ENCODE measurements at places on chromosomes 5 and 9. TPM values are rescaled to one million over a fixed set of nuclear protein-coding genes. Genes with fewer than 3 reads are reported as not detected.

DNA sequence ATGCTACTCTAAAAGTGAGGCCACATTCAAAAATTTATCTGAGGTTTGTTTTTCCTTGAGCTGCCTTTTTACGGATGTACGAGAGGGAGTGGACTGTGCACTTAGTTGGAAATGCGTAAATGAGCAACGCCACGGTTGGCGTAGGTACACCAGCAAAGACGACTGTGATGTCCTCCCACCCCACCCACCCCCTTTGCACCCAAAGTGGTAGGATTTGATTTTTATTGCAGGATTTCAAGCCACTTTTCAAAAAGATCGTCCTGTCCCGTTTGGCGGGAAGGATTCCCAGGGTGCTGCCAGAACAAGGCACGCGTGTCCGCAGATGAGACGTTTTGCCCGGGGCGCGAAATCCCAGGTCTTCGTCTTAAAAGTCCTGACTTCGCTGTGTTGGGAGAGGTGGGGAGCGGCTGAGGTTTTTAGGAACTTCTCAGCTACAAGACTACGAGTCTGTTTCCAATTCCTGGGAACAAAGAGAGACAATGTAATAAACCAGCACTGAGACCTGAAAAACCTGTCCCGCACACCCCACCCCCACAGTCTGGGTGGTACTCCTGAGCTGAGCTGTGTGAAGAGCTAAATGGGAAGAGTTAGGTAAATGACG lies 1.0 kb upstream of the TLE1 start:
- H3K36me3 ChIP-seq = no peaks in the 10 kb centered on the region
- peaks cover 8% of the 10 kb centered on the region for H3K4me1 ChIP-seq
- peak overlapping the region; percentile 66 for H3K4me3 ChIP-seq
- peaks cover 21% of the 10 kb centered on the region for H3K27me3 ChIP-seq
- no peak overlapping the region for H3K27ac ChIP-seq
- DNase-seq = no peak

GRCh38 chr5:60223342-60223741 lies 329.8 kb upstream of the PDE4D start:
- H3K36me3 ChIP-seq = no peaks in the 10 kb centered on the region
- H3K4me1 ChIP-seq = no peaks in the 10 kb centered on the region
- no peak overlapping the region for H3K4me3 ChIP-seq
- DNase-seq = no peak
- no peaks in the 10 kb centered on the region for H3K27me3 ChIP-seq

GRCh38 chr5:1155191-1156032 lies 43.5 kb upstream of the SLC12A7 start:
- H3K36me3 ChIP-seq = no peaks in the 10 kb centered on the region
- no peak overlapping the region for H3K4me3 ChIP-seq
- DNase-seq = no peak
- no peak overlapping the region for H3K27ac ChIP-seq
- peaks cover 83% of the 10 kb centered on the region for H3K27me3 ChIP-seq

- no peak overlapping the region for H3K4me3 ChIP-seq
- no peak for DNase-seq
- H3K27me3 ChIP-seq = no peaks in the 10 kb centered on the region
- no peaks in the 10 kb centered on the region for H3K36me3 ChIP-seq
- no peaks in the 10 kb centered on the region for H3K4me1 ChIP-seq
- no peak overlapping the region for H3K27ac ChIP-seq
These were observed 29.5 kb upstream of the ARHGAP26 start for GRCh38 chr5:142740474-142741242.

DNA sequence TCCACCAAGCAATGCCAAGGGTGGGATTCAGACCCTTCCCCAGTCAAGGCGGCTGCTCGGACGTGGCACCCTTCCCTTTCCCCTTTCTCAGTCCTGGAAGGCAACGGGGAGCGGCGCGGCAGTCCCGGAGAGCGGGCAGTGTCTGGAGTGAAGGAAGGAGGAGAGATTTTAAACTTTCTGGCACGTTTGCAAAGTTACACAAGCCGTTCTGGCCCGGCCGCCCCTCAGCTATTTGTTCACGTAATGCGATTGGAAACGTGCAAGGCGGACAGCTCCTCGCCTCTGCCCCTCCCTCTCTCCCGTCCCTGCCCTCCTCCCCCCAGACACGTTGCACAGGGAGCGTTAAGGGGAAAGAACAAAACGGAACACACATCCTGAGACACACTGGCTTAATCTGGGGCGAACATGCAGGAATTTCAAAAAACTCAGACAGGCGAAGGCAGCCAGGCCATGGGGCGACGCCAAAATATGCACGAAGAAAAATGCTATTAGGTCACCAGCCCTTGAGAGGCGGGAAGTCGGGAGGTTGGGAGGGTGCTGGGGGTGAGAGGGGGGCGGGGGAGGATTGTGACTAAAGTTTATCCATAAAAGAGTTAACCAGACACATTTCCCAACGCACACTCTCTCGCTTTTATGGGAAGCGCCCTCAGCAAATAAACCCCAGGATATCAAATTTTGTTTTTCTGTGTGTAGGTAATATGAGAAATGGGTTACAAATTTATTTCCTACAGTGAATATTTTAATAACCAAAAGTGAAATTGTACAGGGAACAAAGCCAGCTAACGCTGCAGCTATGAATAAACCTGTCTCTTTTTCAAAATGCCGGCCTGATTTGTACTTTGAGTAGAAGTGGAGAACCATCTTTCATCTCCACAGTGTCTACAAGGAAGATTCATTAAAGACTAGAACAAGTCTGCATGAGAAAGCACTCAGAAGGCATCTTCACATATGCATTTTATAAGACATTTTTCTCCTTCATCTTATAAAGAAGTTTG lies at the start of gene LOX:
LOX (minus strand) TSS at position 144 of the 995 bp plus-strand sequence. CDS start 274 bp downstream, outside the sequence.
- H3K27ac ChIP-seq = no peak within 1 kb of the TSS
- H3K27me3 ChIP-seq = peaks cover 2% of the 10 kb centered on the region
- H3K4me1 ChIP-seq = peaks cover 18% of the 10 kb centered on the region
- peak within 1 kb of the TSS; percentile 83 for H3K4me3 ChIP-seq
- DNase-seq = no peak

DNA sequence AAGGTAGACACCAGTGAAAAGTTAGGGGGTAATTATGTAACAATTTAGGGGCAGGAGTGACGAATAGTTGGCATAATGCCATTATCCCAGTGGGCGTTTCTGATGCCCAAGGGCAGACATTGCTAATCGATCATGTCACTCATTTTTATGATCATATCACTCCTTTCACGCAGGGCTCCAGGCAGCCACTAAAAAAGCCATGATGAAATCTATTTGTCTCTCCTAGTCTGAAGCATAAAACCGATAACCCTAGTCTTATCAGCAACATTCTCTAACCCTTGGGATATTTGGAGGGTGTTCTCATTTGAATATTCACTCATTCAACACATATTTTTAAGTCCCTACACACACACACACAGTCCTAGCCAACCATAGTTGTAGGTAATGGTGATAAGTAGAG lies 114.9 kb downstream of the NMUR2 start:
- DNase-seq = no peak
- H3K27ac ChIP-seq = no peak overlapping the region
- H3K4me3 ChIP-seq = no peak overlapping the region
- no peaks in the 10 kb centered on the region for H3K36me3 ChIP-seq
- H3K4me1 ChIP-seq = no peaks in the 10 kb centered on the region

DNA sequence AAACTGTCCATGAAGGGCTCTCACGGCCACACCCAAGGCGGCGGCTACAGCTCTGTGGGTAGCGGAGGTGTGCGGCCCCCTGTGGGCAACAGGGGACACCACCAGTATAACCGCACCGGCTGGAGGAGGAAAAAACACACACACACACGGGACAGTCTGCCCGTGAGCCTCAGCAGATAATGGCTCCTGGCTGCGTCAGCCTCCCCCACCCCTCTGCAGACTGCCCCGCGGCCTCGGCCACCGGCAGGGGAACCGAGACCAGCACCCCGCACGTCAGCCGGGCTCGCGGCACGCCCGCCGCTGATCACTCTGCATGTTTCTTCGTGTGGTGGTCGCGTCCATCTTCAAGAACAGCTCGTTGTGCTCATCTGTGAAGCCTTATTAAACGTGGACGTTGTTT lies 41.5 kb downstream of the TENT4A start:
- no peak overlapping the region for H3K27ac ChIP-seq
- H3K4me3 ChIP-seq = no peak overlapping the region
- H3K36me3 ChIP-seq = peaks cover 78% of the 10 kb centered on the region
- no peaks in the 10 kb centered on the region for H3K27me3 ChIP-seq

GRCh38 chr9:16832101-16832500 lies 38.4 kb downstream of the BNC2 start:
- no peak overlapping the region for H3K4me3 ChIP-seq
- H3K27me3 ChIP-seq = peaks cover 6% of the 10 kb centered on the region
- no peaks in the 10 kb centered on the region for H3K36me3 ChIP-seq
- no peak for DNase-seq

GRCh38 chr9:127025042-127025441 lies 97.4 kb downstream of the ANGPTL2 start:
- no peak for DNase-seq
- H3K4me1 ChIP-seq = no peaks in the 10 kb centered on the region
- H3K27me3 ChIP-seq = peaks cover 6% of the 10 kb centered on the region
- H3K4me3 ChIP-seq = no peak overlapping the region
- no peak overlapping the region for H3K27ac ChIP-seq

DNA sequence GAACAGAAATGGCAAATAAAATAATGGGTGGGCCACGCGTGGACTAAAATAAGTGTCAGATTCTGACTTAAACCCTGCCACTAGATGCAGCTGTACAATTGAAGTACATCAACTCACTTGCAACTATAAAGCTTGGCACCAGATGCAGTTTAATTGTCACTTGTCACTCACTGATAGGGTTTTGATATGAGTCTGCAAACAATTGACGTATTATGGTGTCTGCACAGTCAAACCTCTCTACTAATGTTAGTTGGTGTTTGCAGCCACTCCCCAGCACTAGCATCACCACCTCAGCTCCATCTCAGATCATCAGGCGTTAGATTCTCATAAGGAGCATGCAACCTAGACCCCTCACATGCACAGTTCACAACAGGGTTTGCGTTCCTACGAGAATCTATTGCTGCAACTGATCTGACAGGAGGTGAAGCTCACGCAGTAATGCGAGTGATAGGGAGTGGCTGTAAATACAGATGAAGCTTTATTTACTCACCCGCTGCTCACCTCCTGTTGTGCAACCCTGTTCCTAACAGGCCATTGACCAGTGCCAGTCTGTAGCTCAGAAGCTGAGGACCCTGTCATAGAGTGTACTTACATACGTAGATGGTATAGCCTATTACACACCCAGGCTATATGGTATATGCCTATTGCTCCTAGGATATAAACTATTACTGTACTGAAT lies 72.1 kb upstream of the SEMA6A start:
- DNase-seq = no peak
- H3K27me3 ChIP-seq = no peaks in the 10 kb centered on the region
- no peaks in the 10 kb centered on the region for H3K36me3 ChIP-seq
- no peaks in the 10 kb centered on the region for H3K4me1 ChIP-seq

The PCDHGA9 gene
- 0.23 TPM for total RNA-seq

GRCh38 chr5:29794141-29794787 lies 1399.2 kb upstream of the CDH6 start:
- DNase-seq = no peak
- H3K27ac ChIP-seq = no peak overlapping the region
- H3K27me3 ChIP-seq = no peaks in the 10 kb centered on the region
- H3K4me1 ChIP-seq = no peaks in the 10 kb centered on the region

DNA sequence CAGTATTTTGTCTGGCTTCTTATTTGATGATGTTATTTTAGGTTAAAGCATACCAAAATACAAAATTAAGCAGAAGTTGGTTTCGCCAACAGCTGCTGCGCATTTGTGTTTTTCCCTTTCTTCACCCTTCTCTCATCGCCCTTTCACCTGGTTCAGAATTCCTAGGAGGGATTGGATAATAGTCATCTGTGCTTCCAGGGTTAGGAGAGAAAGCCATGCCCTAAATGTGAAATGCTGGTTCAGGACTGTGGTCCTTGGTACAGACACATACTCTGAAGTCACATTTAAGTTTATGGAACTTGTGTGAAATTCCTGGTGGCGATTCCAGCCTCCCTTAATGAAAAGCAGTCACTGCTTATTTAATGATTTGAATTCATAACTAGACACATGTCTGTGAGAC lies 7.7 kb downstream of the MAST4 start:
- no peak for DNase-seq
- no peak overlapping the region for H3K4me3 ChIP-seq
- H3K4me1 ChIP-seq = no peaks in the 10 kb centered on the region

DNA sequence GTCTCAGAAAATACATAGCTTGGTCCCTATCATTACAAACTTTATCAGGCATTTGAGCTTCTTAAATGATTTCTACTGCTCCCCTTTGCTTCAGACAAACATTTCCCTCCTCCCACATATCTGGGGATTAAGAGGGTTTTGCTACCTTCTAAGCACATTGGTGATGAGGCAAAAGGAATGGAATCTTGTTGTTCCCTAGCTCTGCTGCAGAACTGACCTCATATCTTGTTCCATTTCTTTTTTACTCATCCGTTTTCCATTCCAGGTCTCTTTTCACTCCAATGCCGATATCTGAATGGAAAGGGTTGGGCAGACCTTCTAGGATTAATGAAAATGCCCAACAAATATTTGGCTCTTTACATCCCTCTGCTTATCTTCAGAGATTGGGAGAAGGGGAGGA lies 444.6 kb downstream of the ZNF608 start:
- H3K4me1 ChIP-seq = no peaks in the 10 kb centered on the region
- H3K27me3 ChIP-seq = no peaks in the 10 kb centered on the region
- no peak overlapping the region for H3K4me3 ChIP-seq
- DNase-seq = no peak
- no peak overlapping the region for H3K27ac ChIP-seq
- no peaks in the 10 kb centered on the region for H3K36me3 ChIP-seq

DNA sequence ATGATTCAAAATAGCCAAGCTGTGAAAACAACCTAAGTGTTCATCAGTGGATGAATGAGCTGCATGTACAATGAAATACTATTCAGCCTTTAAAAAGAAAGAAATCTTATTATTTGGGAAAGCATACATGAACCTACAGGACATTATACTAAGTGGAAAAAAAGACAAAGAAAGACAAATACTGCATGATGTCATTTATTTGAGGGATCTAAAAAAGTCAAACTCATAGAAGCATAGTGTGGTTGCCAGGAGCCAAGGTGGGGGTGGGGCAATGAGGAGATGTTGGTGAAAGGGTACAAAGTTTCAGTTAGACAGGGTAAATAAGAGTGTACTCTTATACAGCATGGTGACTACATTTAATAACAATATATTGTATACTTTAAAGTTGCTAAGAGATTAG lies 261.5 kb downstream of the PARP8 start:
- H3K4me1 ChIP-seq = no peaks in the 10 kb centered on the region

The PPP2R2B gene
- total RNA-seq = 1.5 TPM

The CNTNAP3B gene
- total RNA-seq = not detected

The N4BP3 gene
- total RNA-seq = 8.1 TPM

GRCh38 chr5:41856644-41857491 lies 13.4 kb downstream of the OXCT1 start:
- H3K27me3 ChIP-seq = no peaks in the 10 kb centered on the region
- peak; percentile 32 for DNase-seq
- H3K4me3 ChIP-seq = no peak overlapping the region
- no peaks in the 10 kb centered on the region for H3K36me3 ChIP-seq
- no peaks in the 10 kb centered on the region for H3K4me1 ChIP-seq
- H3K27ac ChIP-seq = no peak overlapping the region

DNA sequence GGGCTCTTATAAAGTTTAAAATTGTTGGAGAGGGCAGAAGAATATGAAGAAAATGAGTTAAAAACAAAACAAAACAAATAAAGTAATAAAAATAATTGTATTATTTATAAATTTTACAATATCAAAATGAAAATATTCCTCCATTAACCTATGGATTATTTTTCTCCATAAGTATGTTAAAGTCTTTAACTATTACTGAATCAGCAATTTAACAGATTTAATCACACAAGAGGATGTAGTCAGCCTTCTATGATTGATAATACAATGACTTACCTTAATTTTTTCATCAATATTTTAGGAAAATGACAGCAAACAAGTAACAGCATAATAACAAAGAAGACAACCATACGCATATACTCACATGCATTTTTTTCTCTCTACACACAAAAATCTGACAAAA lies 1195.3 kb upstream of the NUDT12 start:
- H3K36me3 ChIP-seq = no peaks in the 10 kb centered on the region
- no peak for DNase-seq
- H3K4me3 ChIP-seq = no peak overlapping the region
- no peak overlapping the region for H3K27ac ChIP-seq
- H3K27me3 ChIP-seq = no peaks in the 10 kb centered on the region

Measured in T-cell (primary cell).